ENCODE measurements at places on chromosomes 7 and 10.
A peak's percentile ranks its signal among the peaks of the same experiment; 100 is the strongest.

DNA sequence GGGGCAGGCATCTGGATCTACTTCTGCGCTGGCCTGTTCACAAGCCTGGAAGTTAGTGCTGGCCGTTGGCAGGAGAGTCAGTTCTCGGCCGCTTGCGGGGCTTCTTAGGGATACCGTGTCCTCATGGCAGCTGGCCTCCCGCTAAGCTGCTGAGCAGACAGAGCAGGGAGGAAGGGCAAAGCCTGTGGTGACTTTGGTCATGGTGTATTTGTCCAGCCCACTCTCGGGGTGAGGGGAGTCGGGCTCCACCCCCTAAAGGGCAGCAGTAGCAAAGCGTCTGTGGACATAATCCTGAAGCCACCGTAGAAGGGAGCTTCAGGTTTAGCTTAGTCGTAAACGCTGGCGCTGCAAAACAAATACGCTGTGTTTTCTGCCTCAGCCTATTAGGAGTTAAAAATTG lies 12.2 kb downstream of the UBE3C start:
- DNase-seq: no peak

DNA sequence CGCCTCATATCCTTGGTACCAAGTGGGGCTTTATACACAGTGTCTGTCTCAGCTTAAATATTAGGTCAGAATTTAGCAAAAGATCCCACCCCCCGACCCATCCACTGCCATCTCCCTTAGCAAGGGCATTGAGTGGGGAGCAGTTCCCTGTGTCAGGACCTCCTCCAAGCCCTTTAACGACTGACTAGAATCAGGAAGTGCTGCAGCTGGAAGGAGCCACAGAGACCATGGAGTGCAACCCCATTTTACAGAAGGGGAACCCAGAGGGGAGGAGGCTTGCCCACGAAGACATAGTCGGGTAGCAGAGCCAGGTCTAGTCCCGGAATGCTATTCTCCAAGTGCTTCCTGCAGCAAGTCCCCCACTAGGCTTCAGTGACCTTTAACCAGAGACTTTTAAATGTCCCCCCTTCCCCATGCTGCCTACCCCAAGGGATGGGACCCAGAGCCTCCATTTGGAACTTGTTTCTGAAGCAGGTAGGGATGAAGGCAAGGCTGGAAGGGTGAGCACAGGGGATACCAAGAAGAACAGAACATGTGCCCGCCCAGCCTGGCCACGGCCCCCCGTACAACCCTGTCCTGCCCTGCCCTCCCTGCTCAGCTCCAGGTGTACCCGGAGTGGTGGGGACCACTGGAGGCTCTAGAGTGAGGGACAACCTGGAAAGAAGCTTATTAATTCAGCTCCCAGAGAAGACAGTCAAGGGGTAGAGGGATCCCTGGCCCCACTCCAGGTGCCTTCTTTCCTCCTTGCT lies 41.3 kb downstream of the C10orf105 start:
- no peak for DNase-seq

DNA sequence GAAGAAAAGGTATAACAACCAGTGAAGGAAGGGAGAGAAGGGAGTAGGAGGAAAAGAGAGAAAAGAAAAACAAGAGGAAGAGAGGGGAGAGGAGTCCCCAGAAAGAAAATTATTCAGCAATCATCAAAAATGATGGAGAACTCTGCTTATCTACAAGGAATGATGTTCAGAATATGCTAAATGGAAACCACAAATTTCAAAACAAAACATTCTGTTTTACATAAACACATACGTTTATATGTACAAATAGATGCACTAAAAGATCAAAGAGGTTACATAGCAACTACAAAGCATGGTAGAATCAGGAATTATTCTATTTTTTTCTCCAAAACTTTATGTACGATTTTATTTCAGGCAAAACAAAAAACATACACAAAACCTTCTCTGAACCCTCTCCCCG lies 91.9 kb downstream of the FAM13C start:
- DNase-seq: no peak

GRCh38 chr10:42112331-42113157 lies 525.8 kb downstream of the ZNF33B start:
- peak; percentile 9 for DNase-seq

GRCh38 chr7:118478931-118479330 lies 254.4 kb downstream of the ANKRD7 start:
- no peak for DNase-seq

DNA sequence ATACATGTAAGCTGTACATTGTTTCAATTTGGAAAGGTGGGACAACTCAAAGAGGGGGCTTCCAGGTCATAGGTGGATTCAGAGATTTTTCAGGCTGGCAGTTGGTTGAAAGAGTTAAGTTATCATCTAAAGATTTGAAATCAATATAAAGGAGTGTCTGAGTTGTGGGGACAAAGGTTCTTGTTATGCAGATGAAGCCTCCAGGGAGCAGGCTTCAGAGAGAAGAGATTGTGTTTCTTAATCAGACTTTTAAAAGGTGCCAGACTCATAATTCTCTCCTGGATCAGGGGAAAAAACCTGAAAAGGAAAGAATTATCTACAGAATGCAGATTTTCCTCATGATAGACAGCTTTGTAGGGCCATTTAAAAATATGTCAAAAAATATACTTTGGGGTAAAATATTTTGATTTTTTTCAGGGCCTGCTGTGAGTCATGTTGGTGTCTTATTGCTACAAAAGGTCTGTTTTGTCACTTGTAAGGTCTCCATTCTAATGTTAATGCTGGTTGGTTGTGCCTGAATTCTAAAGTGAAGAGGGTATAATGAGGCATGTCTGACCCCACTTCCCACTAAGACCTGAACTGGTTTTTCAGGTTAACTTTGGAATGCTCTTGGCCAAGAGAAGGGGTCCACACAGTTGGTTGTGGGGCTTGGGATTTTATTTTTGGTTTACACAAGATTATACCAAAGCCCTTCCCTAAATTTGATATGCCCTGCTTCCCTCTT lies 52.7 kb upstream of the PRSS1 start:
- no peak for DNase-seq

DNA sequence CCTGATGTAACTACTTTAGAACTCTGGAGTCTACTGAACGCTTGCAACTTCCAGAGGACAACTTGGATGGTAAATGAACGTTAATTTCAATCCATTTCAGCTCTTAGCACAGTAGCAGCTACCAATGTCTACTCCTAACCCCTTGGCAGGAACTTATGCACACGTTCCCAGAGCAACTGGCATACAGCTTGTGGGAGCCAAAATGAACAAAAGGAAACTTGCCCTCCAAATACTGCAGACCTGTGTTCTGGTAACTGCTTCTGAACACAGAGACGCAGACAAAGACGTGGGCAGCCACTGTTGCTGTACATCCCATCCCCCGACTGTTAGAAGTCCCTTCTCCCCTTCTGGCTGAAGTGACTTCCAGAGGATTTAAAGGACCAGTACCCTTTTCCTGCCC lies 61.3 kb downstream of the XPNPEP1 start:
- no peak for DNase-seq

DNA sequence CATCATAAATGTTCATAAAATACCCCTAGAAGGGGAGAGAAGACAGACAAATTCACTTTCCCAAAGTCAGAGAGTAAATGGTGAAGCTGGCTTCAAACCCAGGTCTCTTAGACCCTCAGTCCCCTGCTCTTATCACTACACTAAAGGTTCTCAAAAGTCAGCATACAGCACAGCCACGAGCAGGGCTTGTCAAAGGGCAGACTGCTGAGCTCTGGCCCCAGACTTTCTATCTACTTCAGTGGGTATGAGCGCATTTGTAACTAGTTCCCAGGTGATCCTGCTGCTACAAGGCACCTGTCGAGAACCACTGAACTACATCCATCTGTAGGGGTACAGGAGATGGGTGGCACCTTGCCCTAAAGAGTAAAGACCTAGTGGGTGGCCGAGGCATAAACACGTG lies 91.5 kb downstream of the SORBS1 start:
- DNase-seq: no peak

- no peak for DNase-seq
These were observed 428.2 kb downstream of the THSD7A start for GRCh38 chr7:11403781-11404180.

- DNase-seq: no peak
These were observed 297.1 kb downstream of the AHR start for GRCh38 chr7:17595546-17595945.

GRCh38 chr10:111532139-111532538 lies 455.3 kb downstream of the ADRA2A start:
- no peak for DNase-seq

DNA sequence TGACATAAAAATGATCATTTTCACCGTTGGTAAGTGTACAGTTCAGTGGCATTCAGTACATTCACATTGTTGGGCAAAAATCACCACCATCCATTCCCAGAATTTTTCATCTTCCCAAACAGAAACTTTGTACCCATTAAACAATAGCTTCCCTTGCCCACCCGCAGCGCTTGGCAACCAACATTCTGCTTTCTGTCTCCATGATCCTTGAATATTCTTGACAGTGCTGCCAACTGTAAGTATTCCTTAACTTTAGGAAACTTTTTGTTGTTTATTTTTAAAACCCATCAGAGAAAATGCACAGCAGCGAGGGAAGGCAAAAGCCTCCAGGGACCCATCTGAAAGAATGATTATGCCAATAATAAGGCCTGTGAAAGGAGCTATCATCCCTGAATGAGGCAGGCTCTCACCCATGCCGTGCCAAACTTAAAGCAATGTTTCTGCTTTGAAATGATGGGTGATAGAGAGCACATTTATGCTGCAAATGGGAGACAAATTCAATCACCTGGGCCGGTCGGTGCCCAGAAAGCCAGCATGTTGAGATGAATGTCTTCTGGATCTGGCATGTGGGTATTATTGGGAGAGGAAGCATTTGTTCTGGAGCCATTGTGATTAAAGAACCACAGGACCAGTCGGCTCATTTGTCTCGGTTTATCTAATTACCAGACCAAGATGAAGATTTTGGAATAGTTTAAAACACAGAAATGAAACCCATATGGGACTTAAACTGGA lies 202.1 kb upstream of the NPVF start:
- no peak for DNase-seq

DNA sequence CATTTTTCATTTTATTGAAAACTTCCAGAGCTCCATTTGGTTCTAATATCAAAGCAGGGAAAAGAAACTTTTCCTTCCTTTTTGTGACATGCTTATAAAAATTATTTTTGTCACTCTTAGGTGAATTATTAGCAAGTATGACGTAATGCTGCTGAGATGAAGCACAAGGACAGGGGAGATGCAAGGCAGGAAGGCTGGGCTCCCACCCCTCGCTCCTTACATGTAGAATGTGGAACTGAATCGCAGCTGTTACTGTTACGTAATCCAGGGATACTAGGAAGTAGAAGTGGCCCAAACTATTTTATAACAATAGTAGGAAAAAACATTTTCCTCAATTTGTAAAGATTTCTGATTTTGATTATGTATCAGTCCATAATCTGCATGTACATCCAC lies 17.1 kb upstream of the GTPBP4 start:
- no peak for DNase-seq

- no peak for DNase-seq
These were observed 545.0 kb upstream of the C7orf33 start for GRCh38 chr7:148045521-148045920.

- no peak for DNase-seq
These were observed 23.5 kb upstream of the KDM7A start for GRCh38 chr7:140200061-140200989.

DNA sequence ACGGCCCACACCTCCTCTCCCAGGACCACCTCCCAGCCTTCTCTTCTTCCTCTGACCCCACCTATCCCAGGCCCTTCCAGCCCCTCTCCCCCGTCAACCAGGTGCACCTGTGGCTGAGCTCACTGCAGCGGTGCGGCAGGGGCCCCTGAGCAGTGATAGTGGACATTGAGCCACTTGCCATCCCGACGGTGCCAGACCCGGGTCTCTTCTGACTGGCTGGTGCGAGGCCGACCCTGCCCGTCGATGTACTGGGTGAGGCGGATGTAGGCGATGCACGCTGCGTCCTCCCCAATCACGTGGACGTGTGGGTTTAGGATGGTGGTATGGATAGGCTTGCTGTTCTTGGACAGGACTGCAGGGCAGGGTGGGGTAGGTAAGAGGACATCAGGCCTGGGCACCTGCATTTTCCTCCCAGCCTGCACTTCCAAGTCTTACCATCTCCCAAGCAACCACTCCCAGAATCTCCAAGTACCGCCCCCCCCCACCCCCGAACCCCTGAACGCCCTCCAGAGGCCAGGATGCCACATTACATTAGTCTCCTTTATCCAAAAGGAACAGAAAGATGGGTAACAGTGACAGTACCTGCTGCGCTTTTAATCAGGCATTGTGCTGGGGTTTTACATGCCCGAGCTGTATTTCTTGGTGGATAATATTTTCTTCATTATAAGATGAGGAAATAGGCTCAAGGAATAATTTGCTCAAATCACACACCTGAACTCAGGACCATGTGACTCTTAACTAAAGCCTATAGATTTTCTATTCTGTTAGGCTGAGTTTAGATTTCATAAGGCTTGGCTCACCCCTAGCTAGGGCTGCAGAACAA lies 3.7 kb upstream of the NDST2 start:
- no peak for DNase-seq

GRCh38 chr7:40165216-40165615 lies 30.4 kb downstream of the SUGCT start:
- no peak for DNase-seq

- no peak for DNase-seq
These were observed 248.9 kb downstream of the FOXP2 start for GRCh38 chr7:114663502-114663901.

DNA sequence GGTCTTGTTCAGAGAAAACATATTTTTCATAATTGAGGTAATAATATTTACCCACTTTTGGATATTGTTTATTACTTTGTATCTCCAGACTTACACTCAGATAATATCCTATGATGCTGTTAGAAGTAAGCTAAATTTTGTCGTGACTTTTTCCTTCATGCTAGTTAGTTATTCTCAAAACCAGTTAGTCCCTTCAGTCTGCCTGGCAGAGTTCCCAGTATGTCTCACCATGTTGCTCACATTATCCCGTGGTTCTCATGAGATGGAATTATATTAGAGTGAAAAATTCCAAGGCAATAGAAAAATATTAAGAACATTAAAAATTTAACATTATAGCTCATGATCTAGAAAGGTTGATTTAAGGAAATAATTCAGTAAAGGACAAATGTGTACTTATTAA lies 81.5 kb upstream of the SMIM30 start:
- DNase-seq: no peak

- no peak for DNase-seq
These were observed 64.7 kb downstream of the MKX start for GRCh38 chr10:27680691-27681605.

- DNase-seq: peak; percentile 32
These were observed 1.8 kb downstream of the GOLGA7B start for GRCh38 chr10:97851341-97852001.

GRCh38 chr10:47405857-47406547 lies 21.9 kb upstream of the ZNF488 start:
- DNase-seq: no peak

- DNase-seq: no peak
These were observed 397.8 kb downstream of the EXOC4 start for GRCh38 chr7:133650487-133651300.

DNA sequence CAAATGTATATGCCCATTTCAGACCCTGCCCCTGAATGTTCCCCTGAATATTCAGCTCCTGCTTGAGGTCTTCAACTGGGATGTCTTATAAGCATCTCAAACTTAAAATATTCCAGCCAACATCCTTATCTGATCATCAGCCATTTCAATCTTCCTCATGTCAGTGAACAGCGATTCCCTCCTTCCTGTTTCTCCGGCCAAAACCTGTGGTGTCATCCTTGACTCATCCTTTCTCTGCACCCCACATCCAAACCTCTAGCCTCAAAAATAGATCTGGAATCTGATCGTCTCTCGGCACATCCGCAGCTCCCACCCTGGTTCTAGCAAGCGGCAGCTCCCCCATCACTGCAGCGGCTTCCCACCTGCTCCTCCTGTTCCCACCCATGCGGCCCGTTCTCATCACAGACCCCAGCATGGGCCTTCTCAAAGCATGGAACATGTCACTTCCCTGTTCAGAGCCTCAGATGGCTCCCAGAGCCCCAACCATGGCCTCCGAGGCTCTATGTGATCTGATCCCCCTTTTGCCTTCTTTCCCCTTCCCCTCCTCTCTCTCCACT lies 165.7 kb downstream of the HECW1 start:
- DNase-seq: no peak

All from activated naive CD4-positive, alpha-beta T cell treated with anti-CD3 and anti-CD28 coated beads, Interleukin-2, amount 50 U/mL, for 16 hours (primary cell).